ENCODE measurements at places on chromosomes 2 and 18.

- no peak for DNase-seq
Observed at GRCh38 chr2:192067631-192068030, 127.1 kb downstream of the TMEFF2 start.

DNA sequence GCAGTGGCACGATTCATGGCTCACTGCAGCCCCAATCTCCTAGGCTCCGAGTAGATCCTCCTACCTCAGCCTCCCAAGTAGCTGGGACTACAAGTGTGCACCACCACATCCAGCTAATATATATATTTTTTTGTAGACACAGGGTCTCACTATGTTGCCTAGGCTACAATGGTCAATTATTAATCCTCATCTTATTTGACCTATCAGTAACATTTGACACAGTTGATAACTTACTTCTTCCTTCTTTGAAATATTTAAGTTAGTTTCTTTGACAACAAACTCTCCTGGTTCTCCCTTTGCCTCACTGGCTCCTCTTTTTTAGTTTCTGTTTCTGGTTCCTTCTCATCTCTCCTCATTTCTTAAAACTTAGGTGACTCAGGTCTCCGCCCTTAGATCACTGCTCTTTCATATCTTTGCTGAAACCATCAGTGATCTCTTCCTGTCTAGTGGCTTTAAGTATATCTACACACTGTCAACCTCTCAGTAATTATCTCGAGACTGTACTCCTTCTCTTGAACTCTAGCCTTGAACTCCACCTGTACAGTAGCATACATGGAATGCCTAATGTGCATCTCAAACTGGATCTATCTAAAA lies 11.5 kb downstream of the PGAP1 start:
- DNase-seq, result peak; percentile 70

DNA sequence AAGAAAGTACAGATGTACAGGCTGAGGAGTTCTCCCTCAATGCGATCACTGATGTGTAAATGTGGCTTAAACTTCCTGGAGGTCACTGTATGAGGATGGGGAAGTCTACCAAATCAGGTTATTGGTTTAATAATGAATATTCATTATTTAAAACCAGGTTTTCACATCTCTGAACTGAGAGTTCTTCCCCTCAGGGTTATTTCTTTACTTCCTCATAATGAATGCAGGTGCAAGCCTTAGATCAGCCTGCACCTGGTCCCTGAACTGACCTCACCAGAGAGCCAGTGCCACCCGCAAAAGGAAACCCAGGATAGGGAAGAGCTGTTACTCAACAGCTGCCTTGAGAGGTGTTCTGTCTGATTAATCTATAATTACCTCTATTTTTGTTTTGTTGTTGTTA lies 369.0 kb downstream of the EPHA4 start:
- DNase-seq, result peak; percentile 54

DNA sequence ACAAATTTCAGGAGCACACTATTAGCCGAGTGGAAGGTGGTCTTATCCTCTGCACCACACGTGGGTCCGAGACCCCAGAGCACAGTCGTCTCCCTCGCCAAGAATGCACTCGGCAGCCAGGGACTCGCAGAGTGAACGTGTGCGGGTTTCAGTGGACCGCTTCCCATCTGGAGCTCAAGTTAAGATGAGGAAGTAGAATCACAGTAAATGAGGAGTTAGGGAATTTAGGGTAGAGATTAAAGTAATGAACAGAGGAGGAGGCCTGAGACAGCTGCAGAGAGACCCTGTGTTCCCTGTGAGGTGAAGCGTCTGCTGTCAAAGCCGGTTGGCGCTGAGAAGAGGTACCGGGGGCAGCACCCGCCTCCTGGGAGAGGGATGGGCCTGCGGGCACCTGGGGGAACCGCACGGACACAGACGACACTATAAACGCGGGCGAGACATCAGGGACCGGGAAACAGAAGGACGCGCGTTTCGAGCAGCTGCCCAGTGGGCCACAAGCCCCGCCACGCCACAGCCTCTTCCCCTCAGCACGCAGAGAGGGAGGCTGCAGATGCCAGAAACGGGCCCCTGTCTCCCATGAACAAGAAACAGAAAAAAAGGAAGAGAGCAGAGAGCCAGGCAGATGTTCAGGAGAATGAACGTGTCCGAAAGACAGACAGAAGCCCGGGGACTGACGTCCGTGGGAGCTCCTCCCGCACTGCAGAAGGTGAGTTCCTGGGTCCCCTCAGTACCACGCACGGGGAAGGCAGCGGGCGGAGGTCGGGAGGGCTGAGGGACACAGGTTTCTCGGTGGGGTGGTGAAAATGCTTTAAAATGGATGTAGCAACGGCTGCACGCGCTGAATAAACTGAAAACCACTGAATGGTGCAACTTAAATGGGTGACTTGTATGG lies 5.4 kb upstream of the KCNG2 start:
- no peak for DNase-seq

DNA sequence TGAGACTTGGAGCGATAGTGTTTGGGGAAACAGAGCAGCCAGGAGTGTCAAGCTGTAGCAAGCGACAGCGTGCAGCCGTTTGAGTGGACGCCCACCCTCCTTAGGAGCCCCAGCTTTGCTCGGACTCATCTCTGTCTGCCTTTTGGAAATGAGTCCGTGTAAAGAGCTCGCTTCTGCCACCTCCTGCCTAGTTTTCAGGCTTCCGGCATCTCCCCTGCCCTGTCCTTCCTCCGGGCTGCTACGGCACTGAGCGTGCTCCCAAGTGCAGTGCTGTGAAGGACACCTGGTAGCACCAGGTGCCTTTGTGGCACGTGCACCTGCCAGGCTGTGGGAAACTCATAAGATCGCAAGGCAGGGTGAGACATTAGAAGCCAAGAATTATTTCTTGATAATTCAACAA lies 117.1 kb downstream of the RNF144A start:
- DNase-seq, result no peak

- no peak for DNase-seq
Observed at GRCh38 chr2:103028181-103028580, 266.4 kb downstream of the TMEM182 start.

- DNase-seq, result no peak
Observed at GRCh38 chr2:175744000-175744399, 258.1 kb downstream of the LNPK start.

DNA sequence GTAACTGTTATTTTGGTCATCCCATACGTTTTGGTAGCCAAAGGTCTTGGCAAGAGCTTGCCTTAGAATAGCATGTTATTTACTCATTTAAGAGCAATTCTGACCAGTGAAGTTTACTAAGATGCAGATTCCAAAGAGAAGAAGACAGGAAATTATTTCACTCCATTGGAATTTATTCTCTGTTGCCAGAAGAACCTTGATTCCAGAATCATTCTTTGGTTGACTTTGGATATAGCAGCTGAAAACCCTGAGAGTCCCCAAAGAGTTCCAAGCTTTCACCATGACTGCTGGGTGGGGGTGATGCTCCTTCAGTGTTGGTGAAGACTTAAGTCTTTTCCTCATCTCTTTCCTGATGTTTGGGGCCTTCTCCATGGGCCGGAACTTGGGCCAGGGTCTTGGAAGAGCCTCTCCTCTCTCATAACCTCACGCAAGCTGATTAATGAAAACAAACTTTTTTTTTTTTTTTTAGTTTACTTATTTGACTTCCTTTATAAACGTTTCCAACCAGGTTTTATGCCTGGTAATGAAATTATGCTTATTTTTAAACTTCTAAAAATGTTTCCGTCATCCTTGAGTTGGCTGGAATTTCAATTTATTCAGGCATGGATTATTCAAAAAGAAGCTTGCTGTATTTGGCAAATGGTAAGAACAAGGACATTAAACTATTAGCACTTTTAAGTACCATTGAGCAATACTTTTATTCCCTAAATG lies 192.0 kb downstream of the MTX2 start:
- no peak for DNase-seq

GRCh38 chr2:206218796-206219499 lies 55.5 kb upstream of the ZDBF2 start:
- peak; percentile 60 for DNase-seq

GRCh38 chr2:97067279-97068004 lies 27.2 kb downstream of the FAHD2B start:
- no peak for DNase-seq

Measured in MM.1S (cell line).